ENCODE measurements at places on chromosomes 11 and 22.

- DNase-seq = no peak
Measured at GRCh38 chr11:64518928-64519327, 72.1 kb upstream of the SLC22A12 start.

DNA sequence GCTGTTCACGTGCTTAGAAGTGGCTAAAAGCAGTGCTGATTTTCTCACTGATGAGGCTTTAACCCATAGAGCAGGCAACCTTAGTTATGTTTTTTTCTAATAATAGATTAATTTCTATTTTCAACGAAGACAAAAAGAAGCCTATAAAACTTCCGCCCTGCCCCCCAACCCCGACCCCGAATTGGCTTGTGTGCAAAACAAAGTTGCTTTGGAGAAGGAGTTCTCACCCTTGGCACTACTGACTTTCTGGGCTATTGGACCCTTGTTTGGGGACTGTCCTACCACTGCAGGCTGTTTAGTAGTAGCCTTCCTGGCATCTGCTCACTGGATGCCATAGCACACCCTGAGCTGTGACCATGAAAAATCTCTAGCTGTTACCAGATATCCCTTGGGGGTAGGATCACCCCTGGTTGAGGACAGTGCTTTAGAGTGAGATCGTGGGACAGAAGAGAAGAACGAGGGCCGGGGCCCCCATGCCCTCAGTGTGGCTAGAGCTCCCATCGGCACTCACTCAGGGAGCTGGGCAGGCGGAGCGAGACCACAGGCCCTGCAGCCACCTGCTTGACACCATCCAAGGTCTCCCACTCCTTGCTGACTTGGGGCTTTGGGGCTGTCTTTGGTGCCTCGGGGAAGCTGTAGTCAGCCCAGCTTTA is 16.9 kb downstream of the SLC37A2 start:
- no peak for DNase-seq

GRCh38 chr11:130829920-130830511 is 86.3 kb downstream of the SNX19 start:
- no peak for DNase-seq

GRCh38 chr22:34696557-34696956 is 369.4 kb upstream of the ISX start:
- no peak for DNase-seq

DNA sequence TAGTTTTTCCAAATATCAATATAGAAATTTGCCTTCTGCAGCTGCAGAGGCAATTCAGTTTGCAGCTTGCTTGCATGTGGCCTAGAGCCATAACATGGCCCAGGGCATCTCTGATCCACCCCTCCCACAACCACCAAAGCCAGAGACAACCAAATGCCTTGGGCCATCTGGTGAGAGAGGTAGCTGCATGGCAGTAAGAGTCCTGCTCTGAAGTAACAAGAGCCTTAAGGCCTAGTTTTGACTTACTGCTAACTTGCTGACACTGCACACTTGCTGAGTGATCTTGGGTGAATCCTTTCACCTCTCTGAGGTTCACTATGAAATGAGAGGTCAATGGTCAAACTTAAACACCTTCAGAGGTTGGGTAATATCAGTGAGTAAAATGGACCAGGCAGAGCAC is 4.9 kb upstream of the SPECC1L start:
- DNase-seq = no peak

DNA sequence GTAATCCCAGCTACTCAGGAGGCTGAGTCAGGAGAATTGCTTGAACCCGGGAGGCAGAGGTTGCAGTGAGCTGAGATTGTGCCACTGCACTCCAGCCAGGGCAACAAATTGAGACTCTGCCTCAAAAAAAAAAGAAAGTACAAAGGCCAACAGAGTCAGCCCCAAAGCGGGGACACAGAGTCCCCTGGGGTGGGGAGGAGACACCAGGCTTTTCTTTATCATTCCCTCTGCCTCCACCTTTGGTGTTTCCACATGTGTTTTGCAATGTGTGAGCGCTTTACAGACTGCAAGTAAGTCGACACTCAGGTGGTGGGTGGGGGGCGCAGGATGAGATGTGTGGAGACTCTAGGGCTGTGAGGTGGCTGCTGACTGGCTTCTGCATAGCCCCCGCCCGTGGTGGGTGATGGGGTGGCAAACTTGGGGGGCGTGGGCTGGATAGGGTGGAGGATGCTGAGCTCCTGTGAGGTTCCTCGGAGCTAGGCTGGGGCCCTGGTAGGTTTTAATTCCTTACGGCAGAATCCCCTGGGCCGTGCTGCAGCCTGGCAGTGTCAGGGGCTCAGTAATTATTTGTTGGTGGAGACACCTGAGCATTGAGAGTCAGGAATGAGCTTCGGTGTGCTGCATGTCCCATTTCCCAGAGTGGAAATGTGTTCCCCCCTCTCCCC is 177.2 kb downstream of the CTTN start:
- DNase-seq = no peak

DNA sequence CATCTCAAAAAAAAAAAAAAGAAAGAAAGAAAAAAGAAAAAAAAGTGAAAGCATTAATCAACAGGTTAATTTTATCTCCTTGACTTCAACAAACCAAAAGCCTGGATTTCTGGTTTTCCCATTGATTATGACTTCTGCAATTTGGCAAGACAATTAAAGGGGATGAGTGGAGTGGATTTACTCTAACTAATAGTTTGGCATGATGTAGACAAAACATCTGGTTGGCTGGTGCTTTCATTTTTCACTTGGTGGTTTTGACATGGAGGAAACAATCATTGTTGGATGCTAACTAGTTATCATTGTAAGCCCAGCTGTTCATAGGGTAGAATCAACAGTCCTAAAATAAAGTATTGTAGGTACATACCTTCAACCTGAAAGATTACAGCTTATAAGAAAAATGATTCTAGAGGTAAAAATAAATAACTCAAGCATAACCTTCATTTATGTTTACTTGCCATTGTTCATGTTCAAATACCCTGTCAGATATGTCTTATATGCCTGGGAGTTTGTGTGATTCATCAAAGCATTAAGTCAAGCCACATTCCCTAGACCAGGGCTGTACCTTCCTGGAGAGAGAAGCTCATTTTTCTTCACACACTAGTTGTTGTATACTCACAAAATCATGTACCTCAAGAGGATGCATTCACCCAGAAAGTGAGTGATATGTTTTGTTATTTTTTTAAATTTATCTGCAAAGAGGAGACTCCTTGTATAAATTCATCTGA is 15.1 kb downstream of the FIBIN start:
- DNase-seq = no peak

GRCh38 chr22:35021161-35021560 is 44.8 kb upstream of the ISX start:
- no peak for DNase-seq

DNA sequence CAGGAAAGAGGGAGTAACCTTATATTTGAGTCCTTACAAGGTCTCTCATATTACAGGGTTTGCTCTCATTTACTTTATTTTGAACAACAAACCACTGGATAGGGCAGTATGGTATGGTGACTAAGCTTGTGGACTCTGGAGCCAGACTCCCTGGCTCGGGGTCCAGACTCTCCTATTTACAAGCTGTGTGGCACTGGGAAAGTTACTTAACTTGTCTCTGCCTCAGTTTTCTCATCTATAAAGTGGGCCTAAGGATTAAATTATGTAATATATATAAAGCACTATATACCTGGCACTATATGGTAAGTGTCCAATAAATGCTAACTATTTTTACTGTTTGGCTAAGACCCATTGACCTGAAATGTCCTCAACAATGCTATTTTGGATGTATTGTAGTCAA is 1.7 kb upstream of the DCHS1 start:
- DNase-seq = no peak

DNA sequence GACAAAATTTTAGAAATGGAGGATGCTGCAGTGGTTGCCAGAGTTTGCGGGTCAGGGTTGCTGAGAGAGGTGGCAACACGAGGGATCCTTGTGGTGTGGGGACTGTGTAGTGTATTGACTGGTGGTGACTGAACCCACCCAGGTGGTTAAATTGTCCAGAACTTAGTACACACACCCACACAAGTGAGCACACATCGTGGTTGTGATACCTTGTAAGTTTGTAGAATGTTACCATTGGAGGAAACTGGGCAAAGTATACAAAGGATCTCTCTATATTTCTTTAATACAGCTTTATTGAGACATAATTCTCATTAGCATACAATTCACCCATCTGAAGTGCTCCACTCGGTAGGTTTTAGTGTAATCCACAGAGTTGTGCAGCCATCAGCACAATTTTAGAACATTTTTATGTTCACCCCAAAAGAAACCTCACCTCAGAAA is 56.1 kb downstream of the MED15 start:
- DNase-seq = no peak

Measured in AG09309 (cell line).